ENCODE measurements at places on chromosomes 7 and 10.

DNA sequence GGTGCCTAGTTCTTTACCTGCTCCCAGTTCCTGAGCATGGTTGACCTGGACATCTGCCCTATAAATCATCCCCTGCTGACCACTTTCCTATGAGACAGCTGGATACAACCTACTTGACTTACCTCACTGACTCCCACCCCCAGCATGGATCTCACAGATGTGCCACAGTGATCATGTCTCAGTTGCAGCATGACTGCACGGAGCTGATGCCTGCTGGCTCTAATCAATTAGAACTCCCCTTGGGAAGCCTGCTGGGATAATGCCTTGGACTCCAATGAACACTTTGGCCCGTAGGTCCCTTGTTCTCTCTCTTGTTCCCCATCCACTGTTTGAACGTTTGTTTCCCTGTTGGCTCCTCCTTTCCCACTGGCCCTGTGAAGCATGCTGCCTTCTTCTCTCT is 271.2 kb upstream of the IGFBP3 start:
- no peak for DNase-seq

DNA sequence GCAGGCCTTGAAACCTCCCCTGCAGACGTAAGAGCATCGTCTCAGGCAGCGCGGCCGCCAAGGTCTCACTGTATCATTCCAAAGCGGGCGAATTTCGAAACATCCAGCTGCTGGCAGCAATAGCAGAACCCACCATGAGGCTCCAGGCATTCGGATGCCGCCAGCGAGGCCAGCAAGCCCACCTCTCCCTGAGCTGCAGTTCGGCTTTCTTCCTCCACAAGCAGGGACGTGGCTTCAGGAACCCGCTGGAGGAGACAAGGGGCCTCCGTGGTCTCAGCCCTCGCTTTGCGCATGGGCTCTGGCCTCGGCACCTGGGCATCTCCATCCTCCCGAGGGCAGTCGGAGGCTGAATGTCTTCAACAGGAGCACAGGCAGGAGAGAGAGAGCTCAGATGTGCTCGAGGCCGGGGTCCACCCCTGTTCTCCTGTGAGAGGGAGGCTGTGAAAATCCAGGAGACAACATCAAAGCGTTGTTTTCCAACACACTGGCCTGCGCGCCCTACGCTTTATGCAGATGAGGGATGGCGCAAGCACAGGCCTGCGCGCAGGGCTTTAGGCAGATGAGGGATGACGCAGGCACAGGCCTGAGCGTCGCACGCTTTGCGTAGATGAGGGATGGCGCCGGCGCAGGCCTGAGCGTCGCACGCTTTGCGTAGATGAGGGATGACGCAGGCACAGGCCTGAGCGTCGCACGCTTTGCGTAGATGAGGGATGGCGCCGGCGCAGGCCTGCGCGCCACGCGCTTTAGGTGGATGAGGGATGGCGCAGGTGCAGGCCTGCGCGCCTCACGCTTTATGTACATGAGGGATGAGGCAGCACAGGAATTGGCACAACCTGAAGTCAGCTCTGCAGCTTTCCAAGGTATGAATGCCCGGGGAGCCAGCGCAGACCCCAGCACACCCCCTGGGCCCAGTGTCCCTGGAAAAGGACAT is 103.2 kb downstream of the WDR37 start:
- DNase-seq: no peak

DNA sequence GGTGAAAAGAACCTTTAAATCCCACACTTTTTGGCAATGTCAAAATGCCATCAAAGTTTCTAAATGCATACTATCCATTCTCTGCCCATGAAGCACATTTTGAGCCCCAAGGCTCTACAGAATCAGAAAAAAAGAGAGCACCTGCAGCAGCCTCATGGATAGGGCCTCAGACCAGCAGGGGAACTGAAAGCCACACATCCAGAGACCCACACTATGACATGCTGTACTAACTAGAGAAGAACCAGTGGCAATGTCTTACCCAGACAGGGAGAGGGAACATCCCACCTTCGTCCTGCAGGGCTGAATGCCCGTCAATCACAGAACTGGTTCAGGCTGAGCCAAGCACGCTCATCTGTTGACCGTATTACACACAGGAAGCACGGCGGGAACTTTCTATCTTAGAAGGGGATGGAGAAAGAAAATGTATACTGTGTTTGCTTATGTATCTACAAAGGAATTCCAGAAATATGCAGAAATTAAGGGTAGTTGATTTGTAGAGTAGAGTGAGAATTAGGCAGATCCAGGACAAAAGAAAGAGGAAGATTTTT is 237.2 kb downstream of the GLI3 start:
- no peak for DNase-seq

GRCh38 chr10:69807696-69808095 is 6.0 kb downstream of the COL13A1 start:
- no peak for DNase-seq

DNA sequence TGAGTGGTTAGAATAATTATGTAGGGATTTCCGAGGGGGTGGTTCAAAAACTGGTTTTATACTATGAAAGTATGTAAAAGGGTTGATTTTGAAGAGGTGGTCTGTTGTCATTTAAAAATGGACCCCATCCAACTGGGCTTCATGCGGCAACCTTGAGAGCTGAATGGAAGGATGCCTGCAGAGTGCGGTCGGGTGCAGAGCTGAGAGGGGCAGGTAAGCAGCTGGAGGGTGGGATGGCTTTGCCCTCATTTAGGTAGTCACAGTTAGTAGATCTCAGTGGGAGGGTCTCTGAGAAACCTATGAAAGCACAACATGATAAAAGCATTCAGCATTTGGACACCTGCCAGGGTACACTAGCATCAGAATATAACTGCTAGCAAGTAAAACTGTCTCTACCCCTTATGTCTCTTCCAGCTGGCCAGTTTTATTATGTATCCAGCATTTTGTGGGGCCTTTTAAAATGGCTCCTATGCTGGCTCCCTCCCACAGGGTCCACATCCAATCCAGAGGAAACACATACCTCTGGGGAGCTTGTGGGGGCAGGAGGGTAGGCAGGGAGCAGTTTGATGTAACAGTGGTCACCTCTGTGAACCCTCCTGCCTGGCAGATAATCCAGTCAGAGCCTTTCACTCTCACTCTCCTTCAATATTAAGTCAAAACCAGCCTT is 75.9 kb upstream of the MAGI2 start:
- DNase-seq: peak; percentile 41

GRCh38 chr7:66076462-66077329 is 1.1 kb downstream of the ASL start:
- no peak for DNase-seq

GRCh38 chr10:16566202-16566805 is 44.6 kb upstream of the C1QL3 start:
- no peak for DNase-seq

DNA sequence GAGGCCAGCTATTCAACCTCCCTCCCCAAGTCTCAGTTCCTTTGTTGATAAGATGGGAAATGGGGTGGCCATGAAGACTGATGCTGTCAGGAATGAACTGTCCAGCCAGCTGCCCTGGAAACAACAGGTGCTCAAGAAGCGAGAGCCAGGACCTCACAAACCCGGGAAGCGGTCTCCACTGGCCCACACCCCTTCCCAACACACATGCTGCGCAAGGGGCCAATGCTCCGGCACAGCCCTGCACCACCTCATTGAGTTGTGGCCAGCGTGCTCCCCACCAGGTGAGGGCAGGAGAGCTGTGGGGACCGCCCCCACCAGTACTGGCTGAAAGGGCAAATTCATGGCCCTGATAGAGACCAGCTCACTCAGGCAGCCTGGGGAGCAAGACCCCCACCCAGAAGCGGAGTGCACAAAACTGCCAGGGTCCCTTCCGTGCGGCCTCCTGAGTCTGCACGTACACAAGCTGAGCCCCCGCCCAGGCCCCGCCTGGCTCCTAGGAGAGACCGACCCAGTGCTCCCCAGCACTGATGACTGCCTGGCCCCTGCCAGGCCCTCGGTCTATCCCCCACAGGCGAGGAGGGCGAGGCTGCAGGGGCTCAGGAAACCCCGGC is 216.6 kb downstream of the MAD1L1 start:
- no peak for DNase-seq

- no peak for DNase-seq
Observed at GRCh38 chr7:147635288-147635687, 955.3 kb upstream of the C7orf33 start.

DNA sequence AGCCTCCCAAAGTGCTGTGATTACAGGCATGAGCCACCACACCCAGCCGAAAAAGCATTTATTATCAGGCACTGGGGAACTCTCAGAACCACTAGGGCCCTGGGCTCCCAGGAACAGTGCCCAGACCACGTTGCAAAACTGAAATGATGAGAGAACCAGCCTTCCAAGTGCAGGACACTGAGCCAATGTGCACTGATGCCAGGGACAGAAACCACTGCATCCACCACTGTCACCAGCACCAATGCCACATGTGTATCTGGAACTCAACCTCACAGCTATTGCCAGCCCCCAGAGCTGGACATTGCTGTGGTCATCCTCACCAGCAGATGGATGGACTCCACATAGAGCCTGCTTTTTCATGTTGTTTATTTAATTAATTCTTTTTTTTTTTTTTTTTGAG is 28.2 kb upstream of the TPST1 start:
- DNase-seq: no peak

- DNase-seq: no peak
Observed at GRCh38 chr10:15719049-15719898, 448 bp downstream of the ITGA8 start.

DNA sequence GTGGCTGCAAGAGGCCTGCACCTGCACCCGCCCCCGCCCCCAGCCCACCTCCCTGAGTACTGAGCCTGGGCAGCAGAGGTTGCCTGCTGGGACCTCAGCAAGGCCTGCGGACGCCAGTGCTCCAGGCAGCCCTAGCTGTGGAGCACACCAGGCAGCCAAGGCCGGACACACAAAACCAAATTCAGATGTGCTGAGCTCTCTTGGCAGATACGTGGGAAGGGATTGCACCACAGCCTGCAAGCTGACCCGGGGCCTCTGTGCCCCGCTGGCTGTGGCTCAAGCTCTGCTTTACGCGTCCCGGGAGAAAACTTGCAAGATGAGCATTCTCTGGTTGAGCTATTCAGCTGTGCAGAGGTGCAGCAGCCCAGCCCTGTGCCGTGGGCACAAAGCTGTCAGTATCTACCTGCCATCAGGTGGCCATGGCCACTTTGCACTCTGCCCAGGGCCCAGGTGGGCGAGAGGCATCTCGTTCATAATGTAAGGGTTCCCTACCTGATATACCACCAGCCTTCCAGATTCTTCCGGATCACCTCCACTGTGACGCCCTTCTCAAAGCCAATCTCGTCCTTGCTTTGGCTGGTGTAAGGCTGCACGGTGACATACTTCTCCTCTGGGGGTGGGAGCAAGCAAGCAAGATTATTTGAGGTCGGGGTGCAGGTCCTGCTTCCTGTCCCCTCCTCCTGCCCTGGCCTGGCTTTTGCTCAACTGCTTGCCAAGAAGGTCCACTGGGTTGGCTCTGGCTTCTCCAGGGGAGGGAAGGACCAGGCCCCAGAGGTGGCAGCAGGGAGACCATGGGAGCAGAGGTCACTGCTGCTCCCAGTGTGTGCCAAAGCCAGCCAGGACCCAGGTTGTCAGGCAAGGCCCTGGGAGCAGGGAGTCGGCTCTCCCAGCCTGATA is 123.4 kb downstream of the NEURL1 start:
- DNase-seq: no peak

- no peak for DNase-seq
Observed at GRCh38 chr7:4692055-4692454, 10.0 kb downstream of the FOXK1 start.

- no peak for DNase-seq
Observed at GRCh38 chr10:123999261-123999660, 94.1 kb downstream of the CHST15 start.

DNA sequence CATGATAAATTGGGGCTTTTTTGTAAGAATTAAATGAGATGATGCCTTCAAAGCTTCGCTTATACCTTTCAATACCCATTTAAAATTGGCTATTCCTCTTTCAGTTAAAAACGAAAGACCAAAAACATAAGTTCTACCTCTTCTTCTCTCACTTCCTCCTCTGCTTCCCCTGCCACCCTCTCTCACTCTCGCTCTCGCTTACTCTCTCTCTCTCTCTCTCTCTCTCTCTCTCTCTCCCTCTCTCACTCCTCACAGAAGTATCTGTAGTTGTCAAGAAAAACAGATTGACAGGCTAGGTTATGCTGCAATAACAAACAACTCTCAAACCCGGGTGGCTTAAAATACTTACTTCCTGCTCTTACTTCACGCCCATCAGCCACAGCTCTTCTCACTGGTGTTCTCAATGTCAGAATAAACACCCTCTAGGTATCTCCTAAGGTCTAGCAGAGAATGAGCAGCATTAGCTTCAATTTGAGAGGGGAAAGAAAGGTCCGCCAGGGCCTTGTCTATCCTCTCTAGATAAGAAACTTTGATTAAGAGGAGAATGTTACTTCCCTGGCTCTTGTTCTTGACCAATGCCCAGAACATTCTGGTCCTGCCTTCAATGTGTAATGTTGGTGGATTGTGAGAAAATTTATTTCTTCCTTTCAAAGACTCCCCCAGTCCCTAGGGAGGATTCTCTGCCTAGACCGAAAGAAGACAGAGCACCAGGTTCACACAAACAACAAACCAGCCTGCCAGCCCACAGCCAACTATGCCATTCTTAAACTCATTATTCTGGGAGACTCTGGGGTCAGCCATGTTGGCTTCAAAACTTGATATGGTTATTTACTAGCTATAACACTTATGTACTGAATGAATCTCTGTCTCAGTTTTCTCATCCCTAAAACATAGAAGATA is 1028.7 kb downstream of the XPNPEP1 start:
- DNase-seq: no peak

GRCh38 chr10:122152544-122152943 is 118.6 kb upstream of the BTBD16 start:
- DNase-seq: no peak

GRCh38 chr7:88357781-88358525 is 51.3 kb upstream of the STEAP4 start:
- DNase-seq: no peak

DNA sequence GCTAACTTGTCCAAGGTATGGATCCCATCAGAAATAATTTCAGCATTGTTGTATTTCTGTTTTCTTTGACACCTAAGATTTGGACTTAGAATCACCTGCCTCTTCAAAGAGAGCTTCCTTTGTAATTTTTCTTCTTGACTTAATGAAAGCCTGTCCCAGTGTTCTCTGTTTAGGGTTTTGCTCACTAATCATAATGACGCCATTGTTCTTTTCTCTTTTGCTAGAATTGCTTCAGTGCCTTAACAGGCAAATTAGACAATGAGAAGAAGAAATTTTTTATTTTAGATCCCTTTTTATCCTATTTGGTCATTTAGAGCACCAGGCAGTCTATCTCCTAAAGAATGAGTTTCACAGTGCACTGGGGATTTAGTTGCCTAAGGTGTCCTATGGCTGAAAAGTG is 128.5 kb downstream of the SND1 start:
- DNase-seq: no peak

- DNase-seq: no peak
Observed at GRCh38 chr10:63579371-63580014, 58.3 kb downstream of the REEP3 start.
